Stimulated activated naive CD8-positive, alpha-beta T cell treated with anti-CD3 and anti-CD28 coated beads, Interleukin-15, Interleukin-2, amounts not matched to agents 100 U/mL and 50 U/mL, for 24 hours (primary cell): ENCODE measurements at places on chromosomes 1 and 21.

DNA sequence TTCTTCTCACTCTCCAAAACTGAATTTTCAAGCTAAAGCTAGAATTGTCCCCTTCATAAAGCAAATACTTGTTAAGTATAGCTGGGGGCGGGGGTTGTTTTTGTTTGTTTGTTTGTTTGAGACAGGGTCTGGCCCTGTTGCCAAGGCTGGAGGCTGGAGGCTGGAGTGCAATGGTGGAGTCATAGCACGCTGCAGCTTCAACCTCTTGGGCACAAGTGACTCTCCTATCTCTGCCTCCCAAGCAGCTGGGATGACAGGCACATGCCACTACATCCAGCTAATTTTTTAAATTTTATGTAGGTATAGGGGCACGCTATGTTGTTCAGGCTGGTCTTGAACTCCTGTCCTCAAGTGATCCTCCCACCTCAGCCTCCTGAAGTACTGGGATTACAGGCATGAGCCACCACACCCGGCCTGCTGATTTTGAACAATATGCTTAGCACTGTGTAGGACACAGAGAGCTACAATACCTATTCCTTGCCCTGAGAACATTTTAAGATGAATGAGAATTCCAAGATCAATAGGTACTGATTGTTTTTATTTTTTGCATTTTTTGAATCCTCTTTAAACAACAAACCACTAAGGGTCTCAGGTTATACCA is 42.2 kb downstream of the PCNX2 start:
- no peak for DNase-seq

- no peak for DNase-seq
These were observed 16.5 kb upstream of the CFHR5 start for GRCh38 chr1:196960854-196961253.

DNA sequence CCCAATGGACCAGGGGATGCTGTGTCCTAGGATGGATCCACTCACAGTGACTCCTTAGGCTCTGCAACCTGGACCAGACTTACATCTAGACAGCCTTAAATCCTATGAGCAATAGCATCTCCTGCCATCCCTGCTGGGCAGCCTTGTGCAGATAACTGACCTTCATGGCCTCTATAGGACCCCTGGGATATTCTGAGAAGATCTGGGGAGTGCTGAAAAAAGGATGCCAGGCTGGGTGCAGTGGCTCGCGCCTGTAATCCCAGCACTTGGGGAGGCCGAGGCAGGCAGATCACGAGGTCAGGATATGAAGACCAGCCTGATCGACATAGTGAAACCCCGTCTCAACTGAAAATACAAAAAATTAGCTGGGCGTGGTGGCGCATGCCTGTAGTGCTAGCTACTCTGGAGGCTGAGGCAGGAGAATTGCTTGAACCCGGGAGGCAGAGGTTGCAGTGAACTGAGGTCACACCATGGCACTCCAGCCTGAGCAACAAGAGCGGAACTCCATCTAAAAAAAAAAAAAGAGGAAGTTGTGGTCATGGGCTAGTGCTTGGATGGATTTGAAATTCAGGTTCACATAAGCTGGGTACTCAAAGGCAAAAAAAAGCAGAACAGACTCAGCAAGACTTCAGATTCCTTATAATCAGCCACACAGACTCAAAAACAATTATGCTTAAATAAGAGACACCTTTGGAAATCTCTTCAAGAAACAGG is 10.9 kb upstream of the SH2D1B start:
- no peak for DNase-seq

DNA sequence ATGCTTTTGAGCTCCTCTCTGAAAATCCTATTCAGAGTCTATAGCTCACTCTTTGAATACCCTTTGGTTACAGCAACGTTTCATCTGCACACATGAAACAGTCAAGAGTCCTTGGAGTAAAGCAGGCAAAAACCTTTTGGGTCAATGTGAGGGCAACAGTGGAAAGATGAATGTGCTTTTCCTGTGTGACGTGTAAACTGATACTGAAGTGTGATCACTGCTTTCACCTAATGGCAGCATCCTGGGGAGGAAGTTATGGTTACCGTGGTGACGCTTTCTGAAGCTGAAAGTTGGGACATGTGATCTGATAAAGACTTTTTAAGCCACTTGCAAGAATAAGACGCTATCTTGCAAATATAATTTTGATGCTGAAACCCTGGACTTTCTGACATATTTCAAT is 160.0 kb downstream of the SEC16B start:
- no peak for DNase-seq

- DNase-seq, result no peak
These were observed 95.5 kb upstream of the TMPRSS2 start for GRCh38 chr21:41603476-41603875.

DNA sequence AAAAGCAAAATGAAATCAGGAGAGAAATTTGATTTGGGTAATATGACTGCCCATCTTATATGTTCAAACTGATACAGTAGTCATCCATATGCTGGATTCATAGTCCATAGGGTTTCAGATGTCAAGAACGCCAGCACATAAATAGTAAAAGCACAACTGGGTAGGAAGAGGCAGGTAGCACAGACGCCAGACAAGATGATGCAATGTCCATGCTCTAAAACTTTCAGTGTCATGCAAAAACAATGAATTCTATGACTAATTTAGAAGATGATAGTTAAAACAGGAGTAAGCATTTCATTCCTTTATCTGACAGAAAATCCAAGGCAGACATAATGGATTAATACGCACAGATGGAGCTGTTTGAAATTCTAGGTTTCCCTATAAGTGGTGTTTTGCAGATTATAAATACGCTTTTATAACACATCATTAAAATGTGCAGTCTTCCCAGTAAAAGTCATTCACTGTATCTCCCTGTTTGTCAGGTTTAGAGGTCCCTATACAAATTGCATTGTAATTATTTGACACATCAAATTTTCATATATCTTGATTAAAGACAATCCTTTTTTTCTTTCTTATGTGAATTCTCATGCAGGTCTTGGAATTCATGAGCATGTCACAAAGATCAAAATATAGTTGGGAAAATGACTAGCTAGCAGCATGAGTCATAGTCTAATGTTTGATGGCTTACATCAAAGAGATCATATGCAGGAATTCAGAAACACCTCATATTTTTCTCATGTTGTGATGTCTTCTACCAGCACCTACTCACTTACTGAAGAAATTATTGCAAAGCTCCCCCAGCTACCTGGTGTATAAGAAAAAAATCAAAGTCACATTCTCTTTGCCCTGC is 139.9 kb downstream of the DSCAM start:
- DNase-seq, result no peak

GRCh38 chr1:41853907-41854306 is 64.8 kb downstream of the HIVEP3 start:
- DNase-seq, result no peak
